ENCODE measurements at places on chromosomes 6 and 20.
A peak's percentile ranks its signal among the peaks of the same experiment; 100 is the strongest.

GRCh38 chr6:162727322-162728182 is at the start of the genes PACRG and PRKN:
Gene PACRG, plus strand, starts transcription at chr6:162727974.
Gene PRKN, minus strand, starts transcription at chr6:162727766.
- peak; percentile 89 for DNase-seq

DNA sequence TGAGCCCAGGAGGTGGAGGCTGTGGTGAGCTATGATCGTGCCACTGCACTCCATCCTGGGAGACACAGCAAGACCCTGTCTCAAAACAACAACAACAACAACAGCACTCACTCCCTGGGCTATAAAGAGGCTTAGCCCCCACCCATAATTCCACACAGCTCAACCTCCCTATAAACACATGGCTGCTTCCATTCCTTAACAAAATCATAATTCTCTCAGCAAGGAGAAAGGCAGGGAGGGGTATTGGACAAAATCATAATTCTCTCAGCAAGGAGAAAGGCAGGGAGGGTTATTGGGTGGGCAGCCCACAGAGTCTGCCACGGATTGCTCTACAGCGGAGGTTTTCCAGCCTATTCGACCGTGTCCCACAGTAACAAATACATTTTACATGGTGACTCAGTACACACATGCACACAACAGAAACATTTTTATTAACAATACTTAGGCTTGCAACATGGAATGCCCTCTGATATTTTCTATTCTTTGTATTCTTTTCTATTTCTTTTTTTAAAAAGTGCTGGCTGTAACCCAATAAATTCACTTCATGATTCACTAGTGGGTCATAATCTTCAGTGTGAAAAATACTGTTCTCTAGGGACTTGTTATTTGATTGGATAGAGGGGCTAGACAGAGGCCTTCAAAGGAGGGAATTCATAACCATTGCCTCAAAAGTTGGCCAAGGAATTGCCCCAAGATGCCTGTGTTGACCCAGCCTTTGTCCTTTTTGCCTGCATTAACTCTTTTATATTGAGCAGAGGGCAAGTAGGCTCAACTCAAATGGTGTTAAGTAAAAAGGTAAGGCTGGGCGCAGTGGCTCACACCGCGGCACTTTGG is 50.6 kb upstream of the ZMYND8 start:
- no peak for DNase-seq

DNA sequence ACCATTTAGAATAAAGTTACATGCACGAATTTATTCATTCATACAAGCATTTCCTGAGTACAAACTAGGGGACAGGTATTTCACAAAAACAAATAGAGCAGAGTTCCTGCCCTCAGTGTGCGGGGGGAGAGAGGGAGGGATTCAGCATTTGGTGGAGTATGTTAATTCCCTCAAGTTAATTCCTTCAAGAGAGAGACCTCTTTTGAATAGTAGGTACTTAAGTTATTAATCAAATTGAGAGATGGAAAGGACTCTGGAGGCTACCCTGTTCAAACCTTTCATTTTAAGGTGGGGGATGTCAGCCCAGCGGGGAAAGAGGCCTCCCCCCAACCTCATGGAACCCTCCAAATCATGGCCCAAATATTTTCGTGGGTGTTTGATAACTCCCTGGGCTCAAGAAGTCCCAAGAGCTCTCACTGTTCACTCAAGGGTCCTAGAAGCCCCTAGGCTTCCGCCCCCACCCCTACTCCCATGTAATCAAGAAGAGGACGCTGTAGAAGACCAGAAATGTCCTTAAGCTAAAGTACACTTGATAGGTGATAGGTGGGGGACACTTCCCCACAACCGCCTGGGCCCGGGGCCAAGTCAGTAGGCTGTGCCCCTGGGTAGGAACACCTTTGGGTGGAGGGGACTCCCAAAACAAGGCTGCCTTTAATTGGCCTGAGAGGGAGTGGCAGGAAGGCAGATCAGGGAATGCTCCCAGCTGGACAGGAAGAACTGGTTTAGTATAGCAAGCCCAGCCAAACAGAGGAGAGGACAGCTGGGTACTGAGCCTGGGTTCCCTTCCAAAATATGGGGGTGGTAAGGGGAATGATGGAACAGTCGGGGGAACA is 2.9 kb downstream of the SDC4 start:
- no peak for DNase-seq

- DNase-seq, result no peak
These were observed 91.8 kb downstream of the CAP2 start for GRCh38 chr6:17485181-17485580.

GRCh38 chr20:58428364-58428763 is 39.3 kb downstream of the VAPB start:
- DNase-seq, result no peak

DNA sequence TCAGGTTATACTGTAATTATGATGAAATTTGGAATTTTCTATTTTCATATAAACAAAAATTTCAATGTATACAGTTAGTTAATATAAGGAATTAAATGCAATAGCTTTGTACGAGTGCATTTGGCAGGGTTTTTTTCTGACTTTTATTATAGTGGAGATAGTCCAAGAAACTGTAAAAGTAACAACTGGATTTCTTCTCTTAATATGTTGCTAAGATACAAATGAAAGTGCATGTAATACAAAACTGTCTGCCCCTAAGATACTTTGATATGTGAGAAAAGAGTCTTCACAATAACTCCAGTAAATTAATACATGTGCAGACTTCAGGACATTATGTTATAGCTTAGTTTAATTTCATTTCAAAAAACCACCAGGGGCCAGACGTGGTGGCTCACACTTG is 721.4 kb downstream of the CBLN4 start:
- no peak for DNase-seq

GRCh38 chr6:10901770-10902169 is 14.9 kb downstream of the SYCP2L start:
- DNase-seq, result no peak

- DNase-seq, result no peak
These were observed 26.2 kb downstream of the E2F3 start for GRCh38 chr6:20427856-20428255.

- no peak for DNase-seq
These were observed 28.3 kb upstream of the SMIM29 start for GRCh38 chr6:34276881-34277762.
